Mucosa of gallbladder (tissue), 1 donor: ENCODE measurements at places on chromosomes 11 and 22. TPM values are rescaled to one million over a fixed set of nuclear protein-coding genes. Genes with fewer than 3 reads are reported as not detected.

DNA sequence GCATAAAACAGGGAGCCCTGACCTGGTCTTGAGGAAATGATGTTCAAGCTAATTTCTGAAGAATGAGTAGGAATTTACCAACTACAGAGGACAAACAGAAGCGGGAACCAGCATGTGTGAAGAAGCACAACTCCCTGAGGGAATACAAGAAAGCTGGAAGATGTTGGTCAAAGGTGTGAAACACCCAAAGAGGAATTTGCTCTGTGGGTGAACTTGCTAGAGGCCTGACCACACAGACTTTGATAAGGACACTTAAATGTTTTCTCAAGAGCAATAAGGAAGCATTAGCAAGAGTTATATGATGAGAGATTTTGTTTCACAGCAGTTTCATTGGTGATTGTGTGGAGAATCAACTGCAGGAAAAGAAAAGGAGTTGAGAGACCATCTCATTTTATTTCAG, 17.6 kb downstream of the SLC5A12 start:
- no peak for DNase-seq

GRCh38 chr11:100691896-100692653, 5.0 kb downstream of the ARHGAP42 start:
- DNase-seq = no peak

DNA sequence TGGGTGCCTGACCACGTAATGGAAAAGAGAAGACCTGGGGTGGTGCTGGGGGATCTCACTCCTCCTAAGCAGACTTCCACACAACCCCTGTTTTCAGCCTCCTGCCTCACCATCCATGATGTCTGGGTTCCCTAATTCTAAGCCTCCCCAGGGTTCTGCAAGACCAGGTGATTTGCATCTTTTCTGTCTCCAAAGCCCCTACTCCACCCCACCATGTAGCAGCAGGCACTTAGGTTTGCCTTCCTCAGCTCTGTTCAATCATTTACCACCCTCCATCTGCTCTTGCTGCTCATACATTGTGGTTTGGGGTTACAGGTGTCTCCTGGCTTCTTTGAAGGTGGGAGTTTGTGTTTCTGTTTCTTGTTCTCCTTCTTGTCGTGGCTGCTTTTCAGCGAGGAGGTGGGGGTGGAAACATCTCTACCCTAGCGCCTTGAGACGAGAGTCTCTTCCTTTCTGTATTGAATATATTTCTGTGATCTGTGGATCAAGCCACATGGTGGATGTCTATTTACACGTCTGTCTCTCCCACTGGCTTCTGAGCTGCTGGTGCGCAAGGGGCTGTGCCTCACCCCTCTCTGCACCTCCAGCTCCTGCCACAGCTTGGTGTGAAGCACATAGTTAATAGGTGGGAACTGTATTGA, 6.6 kb upstream of the SSTR3 start:
- no peak for DNase-seq

- DNase-seq = no peak
Measured at GRCh38 chr22:38314051-38314932, 2.9 kb downstream of the CSNK1E start.

GRCh38 chr11:45233121-45233803, 52.9 kb downstream of the SYT13 start:
- peak; percentile 68 for DNase-seq

DNA sequence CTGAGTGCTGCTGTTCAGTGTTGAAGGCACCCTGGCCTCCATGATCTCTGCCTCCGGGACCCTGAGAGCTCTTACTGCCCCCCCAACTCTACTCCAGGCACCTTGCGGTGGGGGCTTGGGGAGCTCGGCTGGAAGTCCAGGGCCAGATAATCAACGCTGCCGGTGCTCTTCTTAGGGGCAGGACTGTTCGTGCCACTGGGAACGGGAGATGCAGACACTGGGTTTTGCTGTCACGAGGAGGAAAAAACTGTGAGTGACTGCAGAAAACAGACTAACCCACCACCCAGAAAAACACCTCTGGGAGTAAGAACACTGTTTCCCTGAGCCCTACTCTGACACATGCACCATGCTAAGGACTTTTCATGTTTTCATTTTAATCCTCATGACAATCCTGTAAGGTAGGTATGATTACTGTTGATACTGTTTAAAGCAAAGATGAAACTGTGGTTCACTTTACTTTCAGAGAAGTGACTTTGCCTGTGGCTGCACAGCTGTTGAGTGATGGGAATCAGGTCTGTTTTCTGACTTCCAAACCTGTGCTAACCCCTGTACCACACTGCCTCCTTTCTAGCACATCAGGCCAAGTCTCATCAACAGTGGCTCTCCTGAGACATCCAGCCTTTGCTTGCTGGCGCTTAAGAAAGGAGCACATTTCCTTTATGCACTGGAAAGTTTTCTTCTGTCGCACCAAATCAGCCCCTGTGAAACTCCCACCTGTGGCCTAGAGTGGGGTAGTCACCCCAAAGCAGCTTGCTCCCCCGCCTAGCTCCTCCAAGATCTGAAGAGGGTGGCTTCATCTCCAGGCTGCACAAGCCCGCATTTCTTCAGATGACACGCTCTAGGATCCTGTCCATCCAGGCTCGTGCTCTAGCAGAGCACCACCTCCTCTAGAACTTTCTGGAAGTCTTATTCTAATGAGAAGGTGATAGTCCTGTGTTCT, 31.8 kb downstream of the USP35 start:
- no peak for DNase-seq

LINC01488 gene
- not detected for total RNA-seq
